ENCODE measurements at places on chromosomes 16 and 17.

- peak; percentile 36 for DNase-seq
Measured at GRCh38 chr16:80198311-80199299, 342.2 kb upstream of the DYNLRB2 start.

GRCh38 chr17:72654706-72655105 lies 437.8 kb downstream of the SLC39A11 start:
- no peak for DNase-seq

GRCh38 chr16:4378161-4378666 lies 6.6 kb downstream of the VASN start:
- DNase-seq: no peak

- no peak for DNase-seq
Measured at GRCh38 chr16:89456419-89456959, 33.9 kb downstream of the ANKRD11 start.

DNA sequence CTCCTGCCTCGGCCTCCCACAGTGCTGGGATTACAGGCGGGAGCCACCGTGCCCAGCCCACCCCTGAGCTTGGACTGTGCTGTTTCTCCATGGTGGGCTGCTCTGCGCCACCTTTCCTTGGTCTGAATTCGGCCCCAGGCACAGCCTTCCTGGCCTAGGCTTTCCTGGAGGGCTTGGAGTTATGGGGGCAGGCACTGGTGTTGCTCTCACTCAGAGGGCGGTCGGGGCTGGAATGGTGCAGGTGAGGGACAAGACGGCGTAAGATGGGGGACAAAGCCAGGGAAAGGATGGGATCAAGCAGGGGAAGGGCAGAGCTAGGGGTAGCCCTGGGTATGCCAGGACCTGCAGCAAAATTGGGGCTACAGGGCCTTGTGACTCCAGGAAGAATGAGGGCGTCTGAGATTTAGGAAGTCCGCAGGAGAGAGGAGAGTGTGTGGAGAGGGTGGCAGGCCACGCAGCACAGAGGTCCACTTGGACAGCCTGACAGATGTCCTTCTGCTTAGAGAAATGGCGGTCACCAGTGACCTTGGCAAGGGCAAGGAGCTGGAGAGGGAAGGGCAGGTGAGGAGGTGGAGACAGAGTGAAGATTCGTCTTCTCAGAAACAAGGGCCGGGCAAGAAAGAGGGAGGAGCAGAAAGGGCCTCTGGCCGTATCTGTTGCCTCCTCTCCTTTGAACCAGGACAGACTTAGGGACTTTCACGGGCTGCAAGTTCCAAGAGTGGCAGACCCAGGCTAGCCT lies 1.6 kb upstream of the ATP6V0C start:
- no peak for DNase-seq
